ENCODE measurements at places on chromosomes 12 and 14.

DNA sequence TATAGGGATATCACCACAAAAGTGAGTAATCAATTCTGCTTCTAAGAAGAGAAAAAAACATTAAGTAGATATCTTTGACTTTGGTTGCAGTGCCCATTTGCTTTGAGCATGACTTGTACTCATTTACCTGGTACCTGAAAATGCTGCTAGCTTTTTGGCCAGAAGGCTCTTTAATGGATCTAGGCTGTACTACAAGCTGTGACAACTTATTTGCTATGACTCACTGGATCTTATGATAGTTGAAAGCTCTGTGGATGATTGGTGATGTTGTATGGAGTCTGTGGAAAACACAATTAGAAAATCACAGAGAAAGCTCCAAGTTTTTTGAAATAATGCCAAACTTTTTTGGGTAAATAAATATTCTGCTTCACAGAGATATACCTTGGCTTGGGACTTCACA is 960.9 kb upstream of the FBXO33 start:
- DNase-seq = peak; percentile 42

- DNase-seq = no peak
These were observed 110.1 kb upstream of the USP44 start for GRCh38 chr12:95661360-95661759.

DNA sequence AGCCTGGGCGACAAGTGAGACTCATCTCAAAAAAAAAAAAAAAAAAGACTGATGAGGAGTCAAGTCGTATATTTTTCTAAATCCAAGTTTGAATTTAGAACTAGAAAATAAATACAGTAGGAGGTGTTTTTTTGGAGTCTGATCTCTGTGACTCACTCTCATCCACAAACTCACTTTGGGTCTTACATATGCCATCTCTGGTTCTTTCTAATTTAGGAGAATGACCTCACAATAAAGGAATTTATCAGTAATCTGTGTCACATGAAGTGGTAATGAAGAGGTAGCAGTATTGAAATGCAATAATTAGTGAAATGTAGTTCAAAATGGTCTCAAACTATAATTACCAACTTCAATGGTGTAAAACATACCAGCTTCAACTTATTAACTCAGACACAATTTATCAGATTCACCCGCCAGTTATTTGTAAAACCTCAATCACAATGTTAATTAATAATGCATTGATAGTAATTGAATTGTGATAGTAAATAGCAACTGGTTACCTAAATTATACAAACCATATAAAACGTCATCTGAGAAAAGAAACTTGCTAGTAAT is 4.4 kb upstream of the CFL2 start:
- DNase-seq = no peak

DNA sequence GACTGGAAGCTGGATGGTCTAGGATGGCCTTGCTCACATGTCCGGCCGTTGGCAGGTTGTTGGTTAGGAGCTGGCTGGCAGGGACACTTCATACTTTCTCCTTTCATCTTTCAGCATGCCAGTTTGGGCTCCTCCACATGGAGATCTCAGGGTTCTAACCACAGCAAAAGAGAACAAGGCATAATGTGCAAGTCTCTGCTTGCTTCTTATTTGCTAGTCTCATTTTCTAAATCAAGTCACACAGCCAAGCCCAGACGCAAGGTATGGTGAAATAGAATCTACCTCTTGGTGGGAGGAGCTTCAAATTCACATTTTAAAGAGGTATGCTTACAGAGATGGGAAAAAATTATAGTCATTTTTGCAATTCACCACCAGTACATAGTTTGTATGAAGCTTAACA is 69.1 kb upstream of the NAP1L1 start:
- no peak for DNase-seq

DNA sequence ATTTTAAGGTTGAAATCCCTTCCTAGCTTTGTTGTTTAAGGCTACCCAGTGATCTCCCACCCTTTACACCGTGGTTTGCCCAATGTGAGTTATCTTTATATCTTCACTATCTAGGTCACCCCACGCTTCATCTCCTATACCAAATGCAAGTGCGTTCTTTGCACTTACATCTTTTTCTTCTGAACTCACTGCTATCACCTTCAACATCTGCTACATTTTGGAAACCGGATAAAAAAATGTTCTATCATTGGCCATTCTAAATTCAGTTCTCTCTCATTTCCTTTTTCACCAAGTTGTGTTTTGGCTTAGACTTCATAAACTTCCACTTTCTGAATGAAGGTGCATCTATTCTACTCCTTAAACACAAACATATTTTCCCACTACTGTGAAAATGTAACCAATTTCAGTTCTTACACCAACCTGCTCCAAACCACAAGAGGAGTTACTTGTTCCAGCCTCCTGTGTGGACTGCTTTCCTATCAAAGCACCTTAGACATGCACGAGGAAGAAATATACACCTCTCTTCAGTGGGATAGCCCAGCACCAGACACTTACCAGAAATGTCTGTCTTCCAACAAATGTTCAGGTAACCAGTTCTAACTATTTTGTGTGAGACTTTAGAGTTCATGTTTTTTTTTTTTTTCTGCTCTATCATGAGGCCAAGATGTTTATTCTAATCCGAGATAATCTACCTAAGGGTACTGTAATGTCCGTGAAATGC is 21.9 kb downstream of the CLEC9A start:
- DNase-seq = no peak

DNA sequence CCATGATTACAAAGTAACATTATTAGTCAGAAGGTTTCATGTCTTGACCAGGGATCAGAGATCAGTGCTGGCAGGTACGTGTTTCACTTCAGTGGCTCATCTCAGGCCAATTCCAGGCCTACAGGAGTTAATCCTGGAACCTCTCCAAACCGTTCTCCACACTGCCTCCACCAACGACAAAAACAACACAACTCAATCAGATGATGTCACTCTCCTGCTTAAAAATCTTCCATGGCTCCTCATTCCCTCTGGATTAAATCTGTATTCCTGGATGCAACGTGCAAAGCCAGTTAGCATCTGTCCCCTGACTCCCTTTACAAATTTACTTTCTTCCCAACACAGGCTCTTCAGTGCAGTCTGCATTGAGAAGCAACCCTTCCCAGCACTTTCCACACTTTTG is 34.3 kb upstream of the TXNRD1 start:
- DNase-seq = no peak

DNA sequence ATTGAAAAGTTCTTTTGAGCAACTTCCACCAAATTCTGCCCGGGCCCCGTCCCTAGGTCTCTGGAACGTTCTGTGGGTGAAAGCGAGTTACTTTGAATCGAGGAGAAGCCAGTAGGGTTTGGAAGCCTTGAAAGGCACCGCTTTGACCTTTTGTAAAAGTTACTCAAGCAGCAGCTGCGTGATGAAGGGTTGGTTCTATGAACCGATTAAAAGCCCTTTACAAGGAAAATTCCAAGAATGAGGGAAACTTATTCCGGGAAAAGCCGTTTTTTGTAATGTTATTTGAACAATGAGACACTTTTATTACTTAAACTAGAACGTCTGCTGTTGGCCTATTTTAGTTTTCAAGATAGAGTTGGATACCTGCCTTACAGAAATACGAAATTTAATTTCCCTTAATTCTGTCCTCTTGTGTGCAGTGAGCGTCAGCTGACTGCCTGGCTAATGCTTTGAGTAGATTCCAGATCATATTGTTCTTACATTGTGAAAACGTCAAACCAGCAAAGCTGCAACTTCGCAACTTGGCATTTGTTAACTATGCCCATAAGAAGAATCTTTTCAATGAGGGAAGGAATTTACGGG is 906 bp downstream of the LARP4 start:
- DNase-seq = peak; percentile 36

- peak; percentile 81 for DNase-seq
These were observed 37.8 kb downstream of the MYO1H start for GRCh38 chr12:109385339-109386058.

DNA sequence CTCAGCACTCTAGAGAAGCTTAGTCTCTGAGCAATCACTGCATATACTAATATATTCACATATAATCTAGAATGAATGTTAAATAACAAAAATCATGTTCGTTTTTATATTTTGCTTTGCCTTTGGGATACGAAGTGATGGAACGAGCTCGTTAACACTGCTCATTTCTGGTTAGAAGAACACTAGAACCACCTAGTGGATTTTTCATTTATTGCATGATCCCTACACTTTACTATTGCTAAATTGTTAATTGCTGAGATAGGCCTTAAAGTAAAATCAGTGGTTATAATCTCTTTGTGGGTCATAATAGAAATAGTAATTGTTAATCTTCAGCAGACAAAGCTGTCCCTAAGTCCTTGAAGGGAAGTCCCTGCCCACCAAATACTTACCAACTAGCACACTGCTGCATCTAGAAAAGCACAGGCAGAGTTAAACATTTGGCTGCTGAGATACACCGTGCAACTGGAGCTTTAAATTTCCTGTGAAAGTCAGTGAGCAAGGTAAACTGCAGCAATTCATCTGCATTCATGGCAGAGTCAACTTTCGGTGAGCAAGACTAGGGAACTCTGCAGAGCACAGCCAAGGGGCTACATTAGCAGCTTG is 353.7 kb downstream of the APAF1 start:
- peak; percentile 79 for DNase-seq

DNA sequence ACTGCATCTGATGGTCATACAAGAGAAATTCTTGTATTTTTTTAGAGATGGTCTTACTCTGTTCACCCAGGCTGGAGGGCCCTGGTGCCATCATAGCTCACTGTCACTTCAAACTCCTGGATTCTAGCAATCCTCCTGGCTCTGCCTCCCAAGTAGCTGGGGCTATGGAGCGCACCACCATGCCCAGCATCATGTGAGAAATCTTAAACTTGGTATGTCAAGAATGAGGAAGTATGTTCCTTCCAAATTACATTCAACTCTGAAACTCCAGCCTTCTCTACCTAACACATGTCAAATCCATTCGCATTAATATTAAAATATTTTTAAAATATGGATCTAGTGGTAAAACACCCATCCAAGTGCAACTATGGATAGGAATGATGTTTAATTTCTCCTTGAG is 27.5 kb upstream of the CDKN3 start:
- DNase-seq = no peak

DNA sequence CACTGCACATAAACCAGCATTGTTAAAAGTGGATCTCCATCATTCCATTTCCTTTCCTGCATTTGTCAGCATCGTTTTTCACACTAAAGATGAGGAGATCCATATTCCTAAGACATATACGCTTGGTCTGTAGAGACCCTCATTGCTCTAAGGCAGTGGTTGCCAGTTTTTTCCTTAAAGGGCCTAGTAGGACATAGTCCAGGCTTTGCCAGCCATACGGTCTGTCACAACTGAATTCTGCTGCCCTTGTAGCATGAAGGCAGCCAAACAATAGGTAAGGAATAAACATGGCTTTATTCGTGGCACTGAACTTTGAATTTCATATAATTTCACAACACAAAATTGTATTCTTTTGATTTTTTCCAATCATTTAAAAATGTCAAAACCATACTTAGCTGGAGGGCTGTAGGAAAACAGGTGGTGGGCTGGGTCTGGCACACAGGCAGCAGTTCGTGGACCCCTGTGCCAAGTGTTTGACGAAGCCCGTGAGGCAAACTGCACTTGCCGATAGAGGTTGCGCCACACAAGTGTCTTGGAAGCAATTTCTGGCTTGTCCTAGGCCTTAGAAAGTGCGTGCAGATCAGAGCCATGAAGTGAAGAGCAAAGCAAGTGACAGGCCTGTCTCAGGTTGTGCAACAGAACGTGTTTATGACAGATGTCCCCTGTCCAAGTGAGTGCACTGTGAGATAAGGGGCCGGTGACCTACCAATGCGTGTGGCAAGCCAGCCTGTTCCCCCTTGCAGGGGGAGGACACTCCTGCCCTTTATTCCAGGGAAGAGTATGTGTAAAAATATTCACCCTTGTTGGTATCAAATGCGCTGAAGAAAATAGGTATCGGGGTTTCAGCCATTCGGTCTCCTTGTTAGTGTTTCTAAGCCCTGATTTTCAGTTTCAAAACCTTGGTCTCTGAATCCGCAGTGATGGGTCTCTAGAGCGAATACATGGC is 916 bp upstream of the CHPT1 start:
- DNase-seq = peak; percentile 24

GRCh38 chr12:5384015-5384414 is 47.9 kb upstream of the NTF3 start:
- no peak for DNase-seq

- DNase-seq = no peak
These were observed 190.0 kb upstream of the PWP1 start for GRCh38 chr12:107495604-107496003.

DNA sequence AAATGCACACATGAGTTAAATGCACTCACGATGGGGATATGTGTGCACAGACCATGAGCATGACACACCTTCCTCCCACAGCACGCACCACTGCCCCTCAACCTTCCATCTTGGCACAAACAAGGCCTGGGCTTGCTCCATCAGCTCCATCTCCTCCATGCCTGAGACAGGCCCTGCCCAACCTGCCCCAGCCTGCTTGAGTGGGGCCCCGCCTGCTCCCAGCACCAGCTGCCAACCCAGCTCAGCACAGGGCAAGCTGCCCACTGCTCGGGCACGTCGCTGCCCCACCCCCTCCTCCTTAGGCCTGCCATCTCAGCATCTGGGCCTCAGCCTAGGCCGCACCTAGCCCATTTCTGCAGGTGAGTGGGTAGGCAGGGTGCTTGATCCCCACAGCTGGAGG is 27.6 kb upstream of the KRT78 start:
- DNase-seq = peak; percentile 60

DNA sequence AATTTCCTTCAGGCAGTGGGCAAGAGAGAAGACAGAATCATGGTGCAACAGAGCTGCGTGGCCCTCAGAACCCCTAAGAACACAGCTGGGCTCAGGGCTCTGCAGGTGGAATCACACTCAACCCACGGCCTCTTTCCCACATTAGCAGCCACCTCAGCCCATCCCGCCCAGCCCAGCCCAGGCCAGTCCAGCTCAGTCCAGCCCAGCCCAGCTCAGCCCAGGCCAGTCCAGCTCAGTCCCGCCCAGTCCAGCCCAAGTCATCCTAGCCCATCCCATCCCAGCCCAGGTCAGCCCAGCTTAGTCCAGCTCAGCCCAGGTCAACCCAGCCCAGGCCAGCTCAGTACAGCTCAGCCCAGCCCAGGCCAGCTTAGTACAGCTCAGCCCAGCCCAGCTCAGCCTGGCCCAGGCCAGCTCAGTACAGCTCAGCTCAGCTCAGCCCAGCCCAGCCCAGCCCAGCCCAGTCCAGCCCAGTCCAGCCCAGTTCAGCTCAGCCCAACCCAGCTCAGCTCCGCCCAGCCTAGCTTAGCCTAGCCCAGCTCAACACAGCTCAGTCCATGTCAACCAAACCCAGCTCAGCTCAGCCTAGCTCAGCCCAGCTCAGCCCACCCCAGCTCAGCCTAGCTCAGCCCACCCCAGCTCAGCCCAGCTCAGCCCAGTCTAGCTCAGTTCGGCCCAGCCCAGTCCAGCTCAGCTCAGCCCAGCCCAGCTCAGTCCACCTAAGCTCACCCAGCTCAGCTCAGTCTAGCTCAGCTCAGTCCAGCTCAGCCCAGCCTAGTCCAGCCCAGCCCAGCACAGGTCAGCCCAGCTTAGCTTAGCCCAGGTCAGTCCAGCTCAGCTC is 183.1 kb downstream of the TMEM121 start:
- DNase-seq = no peak

Measured in PC-3 (cell line).